GM19239 (cell line): ENCODE measurements at places on chromosomes 2 and 18.

DNA sequence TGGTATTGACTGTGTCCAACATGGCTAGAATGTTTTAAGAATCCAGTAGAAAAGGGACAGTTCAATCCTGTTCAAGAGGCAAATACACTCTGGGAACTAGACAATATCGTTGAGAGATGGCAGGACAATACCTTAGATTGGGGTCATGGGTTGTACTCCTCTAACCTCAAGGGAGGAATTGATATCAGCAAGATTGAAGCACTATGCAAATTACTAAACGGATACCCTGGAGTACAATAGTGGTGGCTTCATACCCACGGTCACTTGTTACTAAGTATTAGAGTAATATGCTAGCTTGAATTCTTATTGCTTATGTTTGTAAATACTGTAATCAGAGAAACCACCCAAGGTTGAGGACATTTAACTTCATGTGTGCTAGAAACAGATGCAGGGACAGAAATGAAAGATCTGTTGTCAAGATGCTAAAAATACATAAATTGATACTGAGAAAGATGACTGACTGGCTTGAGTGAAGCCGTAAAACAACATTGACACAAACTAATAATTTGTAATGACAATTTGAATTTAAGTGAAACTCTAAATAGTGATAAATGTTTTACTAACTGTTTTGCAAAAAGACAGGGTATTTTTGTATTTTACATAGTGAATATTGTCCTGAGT lies 73.3 kb downstream of the KCNJ3 start:
- no peak for DNase-seq

DNA sequence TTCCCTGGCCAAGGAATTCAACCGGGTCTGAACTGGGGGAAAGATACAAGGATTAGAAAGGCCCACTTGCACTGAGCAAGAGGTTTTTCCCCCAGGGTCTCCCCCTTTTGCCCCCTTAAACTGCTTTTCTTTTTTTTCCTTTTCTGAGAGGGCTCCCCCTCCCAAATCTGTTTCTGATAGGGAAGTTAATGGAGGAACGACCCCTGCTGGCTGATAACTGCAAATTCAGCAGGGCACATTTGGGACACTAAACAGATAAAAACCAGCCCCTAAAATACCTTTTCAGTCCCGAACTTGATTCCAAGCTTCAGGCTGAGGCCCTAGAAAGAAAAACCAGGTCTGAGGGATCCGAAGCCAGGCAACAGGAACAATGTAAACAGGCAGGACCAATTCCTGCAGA lies 1012.4 kb upstream of the CRIM1 start:
- DNase-seq = no peak

- no peak for DNase-seq
Observed at GRCh38 chr18:58362829-58363271, 266.0 kb downstream of the ALPK2 start.

DNA sequence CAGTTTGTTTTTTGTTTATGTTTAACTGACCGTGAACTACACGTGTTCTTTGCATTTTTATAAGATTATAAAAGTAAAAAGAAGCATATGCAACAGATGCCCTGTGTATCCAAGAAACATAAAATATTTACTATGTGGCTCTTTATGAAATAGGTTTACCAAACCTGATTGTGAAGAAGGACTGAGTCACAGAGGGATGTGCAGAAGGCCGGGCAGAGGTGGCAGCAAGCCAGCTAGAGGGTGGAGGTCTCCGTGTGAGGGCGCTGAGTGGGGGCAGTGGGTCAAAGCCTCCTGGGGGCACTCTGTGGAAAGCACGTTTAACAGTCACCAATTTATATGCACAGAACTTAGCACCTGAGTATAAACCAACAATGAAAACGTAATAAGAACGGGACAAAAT lies 97.2 kb downstream of the TMEM18 start:
- no peak for DNase-seq

GRCh38 chr18:34821669-34822210 lies 111.6 kb downstream of the DTNA start:
- no peak for DNase-seq
